ENCODE measurements at places on chromosomes 5 and 9. TPM values are rescaled to one million over a fixed set of nuclear protein-coding genes. Genes with fewer than 3 reads are reported as not detected.

GRCh38 chr5:139462586-139463276 is at the start of gene ECSCR:
ECSCR (minus strand) TSS chr5:139462743; CDS start chr5:139462670, 73 bp downstream.
- no peak for DNase-seq

TMEM203 gene
- 33.1 TPM for polyA plus RNA-seq

TNPO1 gene
- polyA plus RNA-seq: 68.3 TPM

GRCh38 chr5:133144245-133144981 is 92.6 kb downstream of the HSPA4 start:
- DNase-seq: no peak

MSX2 gene
- polyA plus RNA-seq: 1.7 TPM

- no peak for DNase-seq
These were observed 2.3 kb downstream of the DNLZ start for GRCh38 chr9:136361047-136361753.

DNA sequence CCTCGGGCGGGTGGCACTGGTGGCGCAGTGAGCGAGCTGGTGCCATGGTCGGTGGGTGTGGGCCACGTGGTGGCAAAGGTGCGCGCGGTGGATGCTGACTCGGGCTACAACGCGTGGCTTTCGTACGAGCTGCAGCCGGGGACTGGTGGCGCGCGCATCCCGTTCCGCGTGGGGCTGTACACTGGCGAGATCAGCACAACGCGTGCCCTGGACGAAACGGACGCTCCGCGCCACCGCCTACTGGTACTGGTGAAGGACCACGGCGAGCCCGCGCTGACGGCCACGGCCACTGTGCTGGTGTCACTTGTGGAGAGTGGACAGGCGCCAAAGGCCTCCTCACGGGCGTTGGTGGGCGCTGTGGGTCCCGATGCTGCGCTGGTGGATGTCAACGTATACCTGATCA is 2.0 kb downstream of the PCDHA4 start:
- no peak for DNase-seq

- DNase-seq: peak; percentile 45
These were observed 101.8 kb downstream of the CDK5RAP2 start for GRCh38 chr9:120478208-120478607.

DNA sequence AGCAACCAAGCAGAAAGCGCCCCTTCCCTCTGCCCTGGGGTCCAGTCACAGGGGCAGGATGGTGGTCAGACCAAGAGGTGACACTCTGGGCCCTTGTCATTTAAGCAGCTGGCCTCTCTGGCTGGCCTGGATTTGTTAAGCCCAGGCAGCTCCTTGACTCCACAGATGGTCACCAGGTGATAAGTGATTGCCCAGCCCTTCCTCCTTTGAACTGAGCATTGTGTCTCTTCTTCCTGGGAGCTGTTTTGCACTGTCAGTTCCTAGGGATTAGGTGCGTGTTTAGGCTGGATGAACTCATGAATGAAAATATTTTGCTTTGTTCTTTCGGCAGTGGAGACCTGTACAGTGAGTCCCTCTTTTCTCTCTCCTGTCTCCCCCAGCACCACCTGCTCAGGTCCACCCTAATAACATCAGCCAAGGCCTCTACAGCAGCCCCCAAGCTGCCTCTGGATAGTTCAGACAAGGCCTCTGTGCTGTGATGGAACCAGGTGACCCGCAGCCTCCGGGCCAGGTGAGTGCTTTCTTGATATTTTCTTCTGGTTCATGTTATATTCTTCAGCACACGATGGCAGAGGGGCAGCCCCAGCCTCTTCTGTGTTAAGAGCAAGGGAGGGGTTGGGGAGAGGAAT is 139.7 kb upstream of the PITX1 start:
- DNase-seq: no peak

ASS1 gene
- 704 TPM for polyA plus RNA-seq

SLC36A2 gene
- polyA plus RNA-seq: not detected

LCNL1 gene
- 0.09 TPM for polyA plus RNA-seq
